ENCODE measurements at places on chromosomes 5 and 9.

GRCh38 chr5:74991522-74991921 lies 60.8 kb downstream of the GCNT4 start:
- DNase-seq: no peak

DNA sequence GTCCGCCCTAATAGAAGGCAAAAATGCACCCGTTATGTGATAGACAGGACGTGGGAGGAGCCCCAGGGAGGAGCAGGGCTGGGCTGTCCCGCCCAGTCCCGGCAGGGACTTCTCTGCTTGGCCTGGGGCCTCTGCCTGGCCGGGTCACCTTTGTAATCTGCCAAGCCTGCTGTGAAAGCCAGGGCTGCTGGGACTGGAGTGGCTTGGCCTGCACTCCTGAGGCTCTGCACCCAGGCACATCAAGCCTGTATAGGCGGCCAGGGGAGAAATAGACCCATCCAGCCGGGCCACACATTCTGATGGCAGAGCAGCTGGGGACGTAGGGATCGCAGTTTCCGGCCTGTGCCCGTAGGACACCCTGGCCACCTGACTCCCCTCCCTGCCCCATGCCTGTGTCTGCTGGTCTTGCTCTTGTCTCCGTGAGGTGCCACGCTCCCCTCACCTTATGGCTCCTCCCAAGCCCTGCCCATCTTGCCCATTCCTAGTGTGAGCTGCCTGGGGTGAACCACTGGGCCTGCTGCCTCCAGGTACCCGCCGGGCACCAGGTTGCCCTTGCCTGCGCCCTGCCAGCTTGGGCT lies 28.1 kb downstream of the DYNC2I2 start:
- DNase-seq: no peak

DNA sequence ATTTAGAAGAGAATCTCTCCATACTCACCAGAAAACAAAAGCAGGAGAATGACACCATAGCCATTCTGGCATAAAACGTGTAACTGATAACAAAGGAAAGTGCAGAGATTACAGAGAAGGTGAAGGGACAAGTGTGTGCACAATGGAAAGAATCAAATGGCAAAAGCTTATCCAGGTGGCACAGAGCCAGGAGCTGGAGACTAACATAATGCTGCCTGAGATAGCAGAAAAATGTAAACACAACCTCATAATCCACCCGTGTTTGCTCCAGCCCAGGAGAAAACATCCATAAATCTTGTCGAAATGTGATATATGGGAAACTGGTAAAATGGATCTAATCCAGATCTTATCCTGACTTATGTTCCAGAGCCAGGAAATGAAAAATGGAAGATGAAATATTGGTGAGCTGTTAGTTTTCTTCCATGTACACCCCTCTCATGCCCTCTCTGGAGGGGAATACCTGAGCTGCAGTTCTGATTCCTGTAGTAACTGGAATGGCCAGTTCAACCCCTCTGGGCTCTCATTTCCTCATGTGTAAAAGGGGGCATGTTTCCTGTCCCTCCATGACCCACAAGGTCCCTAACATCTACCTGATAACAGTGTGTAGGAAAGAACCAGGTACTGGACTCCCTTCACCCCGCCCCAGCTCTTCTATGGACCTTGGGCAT lies 212.3 kb upstream of the DAPK1 start:
- DNase-seq: no peak

- no peak for DNase-seq
Measured at GRCh38 chr5:140855772-140856674, at the start of gene PCDHA10. Gene PCDHA10 (plus strand): TSS chr5:140855897. CDS start chr5:140856049, 152 bp downstream.

DNA sequence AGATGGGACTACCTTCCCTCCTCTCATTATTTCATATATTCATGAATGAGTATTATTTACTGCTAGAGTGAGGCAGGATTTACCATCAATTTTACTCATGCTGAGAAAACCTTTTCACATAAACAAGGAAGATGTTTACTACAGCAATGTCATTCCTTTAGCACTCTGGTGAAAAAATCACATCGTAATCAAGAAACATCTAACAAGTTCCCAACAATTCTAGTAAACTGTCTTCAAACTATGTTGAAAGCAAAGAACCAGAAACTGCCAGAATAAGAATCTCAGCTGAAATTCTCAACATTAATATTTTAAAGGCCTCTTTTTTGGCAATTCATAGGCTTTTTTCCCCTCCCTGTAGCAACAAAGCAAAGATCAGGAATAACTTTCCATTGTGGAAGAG lies 28.2 kb downstream of the AUH start:
- no peak for DNase-seq

DNA sequence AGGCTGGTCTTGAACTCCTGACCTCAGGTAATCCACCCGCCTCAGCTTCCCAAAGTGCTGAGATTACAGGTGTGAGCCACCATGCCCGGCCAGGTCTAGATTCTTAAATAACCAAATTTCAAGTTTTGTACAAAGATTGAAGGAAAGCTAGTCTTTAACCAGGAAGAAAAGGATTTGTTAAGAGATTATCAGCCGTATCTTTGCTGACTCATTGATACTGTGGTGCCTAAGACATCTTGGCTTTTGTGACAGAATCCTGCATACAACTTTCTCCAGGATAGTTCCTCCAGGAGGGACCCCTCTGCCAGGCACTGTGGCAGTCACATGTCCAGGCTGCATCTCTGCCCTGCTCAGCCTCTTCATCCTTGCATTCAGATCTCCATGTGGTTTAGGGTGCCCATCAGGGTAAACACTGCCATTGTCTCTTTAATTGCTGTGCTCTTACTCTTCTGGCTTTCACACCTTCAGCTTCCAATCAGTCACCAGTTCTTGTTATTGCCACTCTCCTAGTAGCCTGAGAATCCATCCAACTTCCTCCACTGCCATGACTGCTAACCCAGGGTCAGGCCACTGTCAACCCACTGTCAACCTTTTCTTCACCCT lies 10.0 kb downstream of the MAP3K1 start:
- no peak for DNase-seq

DNA sequence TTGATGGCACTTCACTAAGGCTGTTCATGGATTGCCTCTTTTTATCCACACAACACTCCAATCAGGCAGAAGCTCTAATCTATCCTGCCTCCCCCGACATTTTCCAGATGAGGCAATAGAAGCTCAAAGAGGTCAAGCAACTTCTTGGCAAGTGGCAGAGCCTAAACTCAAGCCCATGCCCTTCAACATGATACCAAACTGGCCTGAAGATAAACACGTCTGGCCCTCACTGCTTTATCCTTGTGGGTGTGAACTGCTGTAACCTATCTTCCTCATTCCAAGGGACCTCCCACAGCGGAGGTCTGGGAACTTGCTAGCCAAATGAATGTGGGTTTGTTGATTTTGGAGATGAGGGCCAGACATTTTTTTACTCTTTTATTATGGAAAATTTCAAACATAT lies 9.5 kb downstream of the SLC35A4 start:
- no peak for DNase-seq

- no peak for DNase-seq
Measured at GRCh38 chr9:95399261-95399660, 81.8 kb upstream of the FANCC start.

- no peak for DNase-seq
Measured at GRCh38 chr9:16265688-16266087, 604.8 kb downstream of the BNC2 start.

GRCh38 chr5:114316167-114316566 lies 45.7 kb upstream of the KCNN2 start:
- no peak for DNase-seq

DNA sequence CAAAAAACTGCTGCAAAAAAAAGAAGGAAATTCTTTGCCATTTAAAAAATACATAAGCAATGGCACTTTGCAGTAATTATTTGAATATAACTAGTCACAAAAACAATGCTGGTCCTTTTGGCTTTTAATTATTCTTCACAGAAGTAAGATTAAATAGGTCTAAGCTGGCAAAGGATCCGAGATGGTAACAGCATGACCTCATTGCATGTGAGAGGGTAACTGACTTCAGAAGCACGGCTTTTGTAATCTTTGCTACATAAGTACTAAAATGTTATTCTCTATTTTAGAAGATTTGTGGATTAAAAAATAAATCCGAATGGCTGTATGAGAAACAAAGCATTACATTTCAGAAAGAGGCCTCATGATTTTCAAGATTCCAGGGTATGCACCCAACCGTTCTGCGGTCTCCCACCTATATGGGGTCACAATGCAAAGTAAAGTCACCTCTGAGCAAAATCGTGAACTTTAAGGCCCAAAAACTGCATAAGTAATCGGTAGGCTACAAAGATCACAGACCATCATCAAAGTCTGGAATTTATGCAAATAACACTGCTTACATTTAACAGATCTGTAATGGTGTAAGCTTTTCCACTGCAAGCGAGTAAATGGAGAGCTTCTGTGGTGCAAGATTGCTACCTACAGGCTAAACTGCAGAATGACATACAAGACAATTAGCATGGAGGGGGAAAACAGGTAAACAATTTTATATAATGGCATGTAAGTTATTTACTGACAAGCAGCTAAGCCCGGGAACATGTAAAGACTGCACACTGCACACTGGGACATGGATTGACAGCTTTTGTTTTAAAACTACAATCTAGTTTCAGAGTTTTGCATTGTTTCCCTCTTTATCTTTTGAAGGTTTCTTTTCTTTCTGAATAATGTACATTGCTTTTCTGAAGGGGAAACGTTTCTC lies 231.6 kb downstream of the SLF1 start:
- no peak for DNase-seq

DNA sequence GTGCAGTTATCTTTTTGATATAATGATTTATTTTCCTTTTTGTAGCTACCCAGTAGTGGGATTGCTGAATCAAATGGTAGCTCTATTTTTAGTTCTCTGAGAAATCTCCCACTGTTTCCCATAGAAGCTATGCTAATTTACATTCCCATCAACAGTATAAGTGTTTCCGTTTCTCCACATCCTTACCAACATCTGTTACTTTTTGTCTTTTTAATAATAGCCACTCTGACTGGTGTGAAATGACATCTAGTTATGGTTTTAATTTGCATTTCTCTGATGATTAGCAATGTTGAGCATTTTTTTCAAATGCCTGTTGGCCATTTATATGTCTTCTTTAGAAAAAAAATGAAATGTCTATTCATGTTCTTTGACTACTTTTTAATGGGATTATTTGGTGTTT lies 94.7 kb downstream of the SERINC5 start:
- DNase-seq: no peak

DNA sequence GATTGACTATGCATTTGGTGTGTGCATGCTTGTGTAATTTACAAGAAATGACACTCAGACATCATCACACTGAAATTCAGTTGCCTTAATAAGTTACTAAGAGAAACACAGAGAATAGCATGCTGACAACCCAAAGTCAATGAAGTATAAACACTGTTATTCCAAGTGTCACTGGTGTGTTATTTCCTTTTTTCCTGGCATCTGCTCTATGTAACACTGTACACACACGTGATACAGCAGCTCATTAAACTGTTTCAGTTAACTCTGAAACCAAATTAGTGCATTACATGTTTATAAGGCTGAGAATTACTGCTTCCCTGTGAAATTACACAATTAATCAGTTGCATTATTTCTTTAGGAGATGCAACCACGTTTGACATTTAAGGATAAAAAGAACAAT lies 252.7 kb downstream of the EFNA5 start:
- no peak for DNase-seq

DNA sequence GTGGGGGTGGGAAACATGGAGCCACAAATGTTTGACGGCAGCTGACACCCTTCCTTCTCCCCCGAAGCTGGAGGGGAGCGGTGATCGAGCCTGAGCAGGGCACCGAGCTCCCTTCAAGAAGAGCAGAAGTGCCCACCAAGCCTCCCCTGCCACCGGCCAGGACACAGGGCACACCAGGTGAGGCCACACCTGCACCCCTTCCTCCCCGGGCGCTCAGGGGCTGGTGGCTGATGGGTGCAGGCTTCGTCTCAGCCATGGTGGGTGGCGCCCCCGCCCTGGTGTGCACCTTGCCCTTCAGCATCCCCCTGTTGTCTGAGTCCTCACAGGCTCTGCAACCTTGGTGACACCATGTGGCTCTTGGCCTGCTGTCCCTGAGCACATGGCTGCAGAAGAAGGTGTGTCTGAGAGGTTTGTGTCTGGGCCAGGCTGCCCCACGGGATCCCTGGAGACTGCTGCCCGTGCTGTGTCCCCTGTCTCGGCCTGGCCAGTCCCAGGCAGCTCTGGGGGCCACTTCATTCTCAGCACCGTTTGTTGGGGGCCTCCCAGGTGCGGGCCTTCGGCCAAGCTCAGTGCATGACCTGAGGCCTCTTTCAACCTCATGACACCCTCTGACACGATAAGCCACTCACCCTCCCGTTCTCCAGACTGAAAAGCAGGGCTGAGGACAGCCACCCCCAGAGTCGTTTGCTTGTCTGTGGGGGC lies 11.1 kb downstream of the MAN1B1 start:
- no peak for DNase-seq

DNA sequence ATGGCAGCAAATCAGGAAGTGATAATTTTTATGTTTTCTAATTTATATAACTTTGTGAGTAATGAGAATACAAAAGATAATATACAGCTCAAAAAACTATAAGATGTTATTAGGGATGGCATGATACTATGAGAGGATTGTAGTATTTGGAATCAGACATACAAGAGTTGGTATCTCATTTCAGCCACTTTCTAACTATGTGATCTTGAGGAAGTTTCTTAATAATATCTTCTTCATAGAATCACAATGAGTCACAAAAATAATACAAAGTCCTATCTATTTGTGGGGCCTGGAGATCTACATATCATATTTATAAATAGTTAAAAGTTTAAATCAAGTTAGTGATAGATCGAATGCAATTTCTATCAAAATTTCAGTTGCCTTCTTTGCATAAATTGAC lies 23.7 kb upstream of the TMED7 start:
- DNase-seq: no peak

- DNase-seq: no peak
Measured at GRCh38 chr9:126698251-126698650, 84.5 kb downstream of the LMX1B start.

- DNase-seq: no peak
Measured at GRCh38 chr5:168886157-168886556, 307.0 kb upstream of the PANK3 start.

GRCh38 chr5:52947851-52948250 lies 41.3 kb upstream of the ITGA2 start:
- no peak for DNase-seq

GRCh38 chr9:124835026-124835557 lies 18.2 kb upstream of the WDR38 start:
- DNase-seq: no peak

DNA sequence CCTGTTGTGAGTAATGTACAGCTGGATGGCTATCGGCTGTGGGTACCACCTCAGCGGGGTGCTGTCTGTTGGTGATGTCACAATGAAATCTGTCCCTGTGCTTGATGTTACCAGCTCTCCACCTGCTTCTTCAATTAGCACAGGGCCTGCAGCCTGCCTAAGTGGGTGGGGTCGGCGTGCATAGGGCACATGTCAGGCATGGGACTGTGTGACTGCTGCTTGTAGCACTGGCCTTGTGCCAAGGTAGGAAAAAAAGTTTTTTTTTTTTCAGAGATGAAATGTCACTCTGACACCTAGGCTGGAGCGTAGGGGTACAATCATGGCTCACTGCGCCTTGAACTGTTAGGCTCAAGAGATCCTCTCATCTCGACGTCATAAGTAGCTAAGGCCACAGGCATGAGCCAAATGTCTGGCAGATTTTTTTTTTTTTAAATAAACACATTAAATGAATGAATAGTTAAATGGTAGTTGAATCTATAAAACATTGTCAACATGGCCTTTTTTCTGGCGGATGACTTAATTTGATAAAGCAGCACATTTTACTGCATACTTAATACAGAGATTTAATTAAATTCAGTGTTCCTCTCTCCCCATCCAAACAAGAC lies 222.5 kb downstream of the NXNL2 start:
- no peak for DNase-seq

- no peak for DNase-seq
Measured at GRCh38 chr9:121788686-121789366, 137.4 kb downstream of the DAB2IP start.

- no peak for DNase-seq
Measured at GRCh38 chr5:76670508-76670907, 45.4 kb upstream of the F2R start.
